ENCODE measurements at places on chromosomes 1 and 21.

DNA sequence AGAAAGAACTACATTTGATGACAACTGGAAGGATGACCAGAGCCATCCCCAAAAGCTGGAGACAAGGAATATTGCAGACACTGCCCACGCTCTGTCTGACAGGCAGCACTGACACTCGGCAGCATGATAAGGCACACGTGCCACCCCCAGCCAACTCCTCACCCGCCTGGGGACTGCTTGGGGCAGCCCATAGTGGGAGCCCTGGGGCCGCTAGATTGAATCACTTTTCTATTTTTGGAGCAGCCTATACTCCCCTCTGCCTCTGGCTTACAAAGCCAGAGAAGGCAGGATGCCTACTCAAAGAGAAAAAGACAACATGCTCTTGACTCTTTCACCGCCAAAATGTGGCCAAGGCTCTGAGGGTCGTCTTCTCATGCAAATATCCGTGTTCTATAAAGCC, 1.3 kb downstream of the SMG5 start:
- H3K27me3 ChIP-seq, result no peaks in the 10 kb centered on the region
- peak; percentile 24 for DNase-seq
- H3K36me3 ChIP-seq, result peaks cover 26% of the 10 kb centered on the region
- peaks cover 38% of the 10 kb centered on the region for H3K4me1 ChIP-seq
- H3K27ac ChIP-seq, result peak overlapping the region; percentile 80
- peak overlapping the region; percentile 83 for H3K4me3 ChIP-seq

- no peak overlapping the region for H3K27ac ChIP-seq
- H3K4me3 ChIP-seq, result no peak overlapping the region
- no peaks in the 10 kb centered on the region for H3K27me3 ChIP-seq
Measured at GRCh38 chr1:43280692-43281091, 4.7 kb downstream of the C1orf210 start.

GRCh38 chr1:8423692-8424538, 106.0 kb downstream of the SLC45A1 start:
- no peaks in the 10 kb centered on the region for H3K36me3 ChIP-seq
- peaks cover 78% of the 10 kb centered on the region for H3K4me1 ChIP-seq
- H3K27ac ChIP-seq, result peak overlapping the region; percentile 84
- no peaks in the 10 kb centered on the region for H3K27me3 ChIP-seq
- peak overlapping the region; percentile 15 for H3K4me3 ChIP-seq

DNA sequence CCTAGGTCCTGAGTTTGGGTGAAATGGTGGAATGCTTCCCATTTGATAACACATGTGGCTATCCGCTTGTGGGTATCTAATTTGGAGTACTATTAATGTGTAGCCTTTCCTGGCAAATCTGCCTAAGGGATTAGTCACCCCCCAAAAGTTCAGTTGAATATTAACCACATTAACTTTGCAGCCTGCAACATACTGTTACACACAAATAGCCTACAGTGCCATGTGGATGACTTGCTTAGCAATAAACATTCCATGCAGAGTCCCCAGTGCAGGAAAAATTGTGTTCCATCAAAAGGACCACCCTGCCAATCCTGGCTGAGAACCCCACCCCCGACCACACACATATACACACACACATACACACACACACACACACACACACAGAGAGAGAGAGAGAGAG, 303.3 kb upstream of the ESRRG start:
- H3K4me3 ChIP-seq, result no peak overlapping the region
- H3K4me1 ChIP-seq, result no peaks in the 10 kb centered on the region
- no peaks in the 10 kb centered on the region for H3K27me3 ChIP-seq
- no peak overlapping the region for H3K27ac ChIP-seq

DNA sequence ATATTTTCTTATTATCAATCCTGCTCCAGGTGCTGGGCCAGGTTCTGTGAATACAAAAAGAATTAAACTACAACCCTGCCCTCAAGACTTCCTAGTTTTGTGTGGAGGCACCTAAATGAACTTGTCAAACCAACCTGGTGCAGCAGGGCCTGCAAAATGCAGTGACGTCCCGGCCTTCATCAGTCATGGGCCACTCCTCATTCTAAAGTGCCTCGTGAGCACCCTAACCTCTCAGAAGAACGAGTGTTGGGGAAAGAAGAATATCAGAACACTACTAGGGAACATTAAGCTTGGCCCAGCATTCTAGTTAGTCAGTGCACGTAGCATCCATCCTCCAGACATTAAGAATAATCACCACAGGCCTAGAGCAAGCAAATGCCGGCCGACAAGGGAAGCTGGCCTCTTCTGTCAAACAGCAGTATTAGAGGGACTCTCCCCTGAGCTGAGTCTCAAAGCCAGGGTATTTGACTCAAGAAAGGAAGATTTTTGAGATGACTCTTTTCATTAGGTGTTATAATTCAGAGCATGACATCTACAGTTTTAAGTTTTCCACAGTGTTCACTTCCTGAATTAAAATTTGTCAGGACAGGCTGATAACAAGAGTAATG, 137.9 kb downstream of the SLC45A1 start:
- no peak for DNase-seq
- peaks cover 2% of the 10 kb centered on the region for H3K4me1 ChIP-seq
- no peak overlapping the region for H3K27ac ChIP-seq
- H3K4me3 ChIP-seq, result no peak overlapping the region
- no peaks in the 10 kb centered on the region for H3K36me3 ChIP-seq

GRCh38 chr1:76379506-76379905, 305.0 kb downstream of the ST6GALNAC3 start:
- no peak for DNase-seq
- no peaks in the 10 kb centered on the region for H3K36me3 ChIP-seq
- H3K4me3 ChIP-seq, result no peak overlapping the region
- H3K27me3 ChIP-seq, result no peaks in the 10 kb centered on the region
- H3K4me1 ChIP-seq, result no peaks in the 10 kb centered on the region

DNA sequence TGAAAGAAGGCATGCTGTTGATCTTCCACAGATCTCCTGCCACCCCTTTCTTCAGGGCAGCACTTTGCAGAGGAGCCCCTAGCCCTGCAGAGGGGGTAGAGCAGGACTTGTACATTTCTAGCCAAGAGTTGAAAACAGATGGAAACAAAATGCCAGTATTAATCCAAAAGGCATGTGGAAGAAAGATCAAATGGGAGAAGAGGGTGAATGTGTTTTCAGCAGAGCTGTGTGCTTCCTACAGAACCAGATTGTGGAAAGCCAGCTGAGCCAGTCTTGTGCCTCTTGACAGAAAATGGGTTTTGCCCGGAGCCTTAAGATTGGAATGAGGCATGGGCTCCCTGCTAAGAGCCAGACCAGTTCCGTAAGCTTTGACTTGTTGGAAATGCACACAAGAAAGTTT, 105.2 kb upstream of the TSPAN2 start:
- H3K4me3 ChIP-seq, result no peak overlapping the region
- H3K4me1 ChIP-seq, result no peaks in the 10 kb centered on the region
- H3K36me3 ChIP-seq, result no peaks in the 10 kb centered on the region
- no peak overlapping the region for H3K27ac ChIP-seq
- H3K27me3 ChIP-seq, result no peaks in the 10 kb centered on the region
- DNase-seq, result no peak

- no peaks in the 10 kb centered on the region for H3K36me3 ChIP-seq
- DNase-seq, result peak; percentile 30
- H3K4me3 ChIP-seq, result peak within 1 kb of the TSS; percentile 1
- H3K4me1 ChIP-seq, result peaks cover 18% of the 10 kb centered on the region
- peaks cover 16% of the 10 kb centered on the region for H3K27me3 ChIP-seq
Measured at GRCh38 chr21:25638660-25639550, at the start of gene JAM2. JAM2 (plus strand) TSS chr21:25639258; CDS start chr21:25639822, 564 bp downstream.

GRCh38 chr21:27841084-27841672, 874.3 kb upstream of the ADAMTS5 start:
- no peak overlapping the region for H3K4me3 ChIP-seq
- H3K27ac ChIP-seq, result no peak overlapping the region
- H3K27me3 ChIP-seq, result no peaks in the 10 kb centered on the region
- DNase-seq, result no peak
- no peaks in the 10 kb centered on the region for H3K36me3 ChIP-seq

DNA sequence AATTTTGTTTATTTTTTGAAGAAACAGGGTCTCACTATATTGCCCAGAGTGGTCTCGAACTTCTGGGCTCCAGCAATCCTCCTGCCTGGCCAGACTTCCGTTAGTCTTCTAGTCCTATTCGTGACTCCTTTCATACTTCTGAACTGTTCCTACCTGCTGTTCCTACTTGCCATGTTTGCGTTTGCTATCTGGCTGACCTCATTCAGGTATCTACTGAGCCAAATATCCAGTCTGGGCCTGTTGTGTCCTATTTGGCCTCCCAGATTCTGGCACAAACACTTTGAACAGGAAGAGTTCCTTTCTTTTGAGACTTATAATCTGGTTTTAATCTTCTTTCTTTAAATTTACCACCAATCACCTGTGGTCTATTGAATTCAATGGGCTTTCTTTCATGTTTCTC, 6.9 kb upstream of the NR1I3 start:
- no peak overlapping the region for H3K27ac ChIP-seq
- no peak for DNase-seq
- no peaks in the 10 kb centered on the region for H3K27me3 ChIP-seq
- H3K36me3 ChIP-seq, result no peaks in the 10 kb centered on the region
- no peak overlapping the region for H3K4me3 ChIP-seq

DNA sequence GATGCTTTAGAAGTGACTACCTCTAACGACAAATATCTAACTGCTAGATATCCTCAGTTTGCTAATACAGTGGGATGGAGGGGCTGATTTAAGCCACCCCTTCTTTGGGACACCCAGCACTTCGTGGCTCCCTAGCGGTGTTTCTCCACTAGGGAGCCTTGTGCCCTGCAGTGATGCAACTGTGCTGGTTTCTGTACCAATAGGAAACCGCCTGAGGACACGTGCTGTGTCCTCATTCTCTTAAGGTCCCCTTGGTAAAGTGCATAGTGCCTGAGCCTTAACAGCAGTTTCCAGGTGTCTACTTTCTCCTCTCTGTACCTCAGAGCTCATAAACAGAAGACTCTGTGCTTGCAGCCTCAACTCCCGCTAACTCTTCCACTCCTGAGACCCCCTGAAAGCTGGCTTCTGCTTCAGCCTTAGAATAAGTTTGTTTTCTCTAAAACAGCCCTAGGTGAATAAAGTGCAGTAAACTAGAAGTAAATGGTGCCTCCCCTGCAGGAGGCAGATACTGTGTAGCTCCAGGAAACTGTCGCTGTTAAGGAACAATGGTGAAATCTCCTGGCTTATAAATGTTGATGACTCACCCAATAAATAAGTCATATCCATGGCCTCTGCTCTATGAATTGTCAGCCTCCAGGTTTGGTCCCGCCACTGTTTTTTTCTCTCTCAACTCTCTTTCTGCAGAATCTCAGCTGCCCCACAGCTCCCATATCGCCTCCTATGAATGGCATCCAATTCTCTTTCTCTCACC, 130.4 kb downstream of the AK5 start:
- H3K4me1 ChIP-seq, result peaks cover 17% of the 10 kb centered on the region
- no peaks in the 10 kb centered on the region for H3K36me3 ChIP-seq

GRCh38 chr1:190474650-190475211, 2.9 kb downstream of the BRINP3 start:
- H3K27me3 ChIP-seq, result no peaks in the 10 kb centered on the region
- no peaks in the 10 kb centered on the region for H3K36me3 ChIP-seq
- no peak for DNase-seq
- H3K4me1 ChIP-seq, result no peaks in the 10 kb centered on the region

- H3K27me3 ChIP-seq, result no peaks in the 10 kb centered on the region
- peaks cover 53% of the 10 kb centered on the region for H3K4me1 ChIP-seq
- peak overlapping the region; percentile 81 for H3K27ac ChIP-seq
- H3K4me3 ChIP-seq, result peak overlapping the region; percentile 87
- no peaks in the 10 kb centered on the region for H3K36me3 ChIP-seq
Measured at GRCh38 chr1:84505493-84506001, 639 bp upstream of the SPATA1 start.

DNA sequence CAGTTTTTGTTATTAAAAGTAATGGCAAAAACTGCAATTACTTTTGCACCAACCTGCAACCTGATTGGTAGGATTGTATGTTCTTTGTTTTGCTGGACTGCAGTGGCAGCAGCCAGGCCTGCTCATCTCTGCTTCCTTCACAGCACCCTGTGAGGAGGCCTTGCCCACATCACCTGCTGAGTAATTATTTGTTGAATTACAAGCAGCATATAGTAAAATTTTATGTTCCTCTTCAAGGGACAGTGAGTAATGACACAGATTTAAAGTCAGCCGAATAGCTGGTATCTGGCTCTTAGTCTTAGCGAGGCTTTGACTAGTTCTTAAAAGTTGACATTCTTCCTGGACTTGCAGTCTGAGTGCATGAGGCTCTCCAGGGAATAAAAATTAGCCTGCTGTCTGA, 435.1 kb downstream of the PRDM2 start:
- no peak overlapping the region for H3K4me3 ChIP-seq
- H3K36me3 ChIP-seq, result no peaks in the 10 kb centered on the region
- H3K27me3 ChIP-seq, result no peaks in the 10 kb centered on the region
- DNase-seq, result no peak
- no peak overlapping the region for H3K27ac ChIP-seq
- no peaks in the 10 kb centered on the region for H3K4me1 ChIP-seq

DNA sequence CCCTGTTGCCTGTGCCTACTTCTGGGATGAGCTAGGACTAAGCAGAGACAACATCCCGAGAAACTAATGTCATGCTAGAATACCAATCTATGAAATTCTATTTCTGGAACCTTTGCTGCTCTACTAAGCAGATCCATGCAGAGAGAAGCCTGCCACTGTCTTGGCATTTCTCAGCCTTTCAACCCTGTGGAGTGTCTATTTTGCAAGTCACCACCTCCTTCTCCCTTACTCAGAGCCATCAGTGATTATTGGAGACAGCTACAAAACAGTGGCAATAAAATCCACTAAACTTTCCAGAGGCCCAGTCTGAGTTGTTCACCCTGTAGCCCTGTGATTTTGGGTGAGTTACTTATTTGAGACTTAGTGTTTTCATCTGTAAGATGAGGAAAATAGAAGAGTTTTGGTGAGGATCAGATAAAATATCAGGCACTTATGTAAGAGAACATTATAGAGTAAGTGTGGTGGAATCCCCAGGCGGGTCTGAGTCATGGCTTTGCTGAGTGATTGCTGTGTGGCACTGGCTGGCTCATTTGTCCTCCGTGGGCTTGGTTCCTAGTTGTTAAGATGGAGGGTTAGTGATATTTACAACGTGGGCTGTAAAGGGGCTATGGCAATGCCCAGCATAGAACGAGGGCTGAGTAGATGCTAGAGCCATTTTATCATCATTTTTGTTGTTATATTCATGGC, 61.1 kb downstream of the FMN2 start:
- H3K4me3 ChIP-seq, result no peak overlapping the region
- H3K36me3 ChIP-seq, result no peaks in the 10 kb centered on the region
- H3K4me1 ChIP-seq, result no peaks in the 10 kb centered on the region
- H3K27me3 ChIP-seq, result no peaks in the 10 kb centered on the region

- DNase-seq, result no peak
- H3K4me3 ChIP-seq, result no peak overlapping the region
- no peaks in the 10 kb centered on the region for H3K36me3 ChIP-seq
- no peaks in the 10 kb centered on the region for H3K4me1 ChIP-seq
Measured at GRCh38 chr1:237578540-237578939, 312.2 kb downstream of the ZP4 start.

- no peaks in the 10 kb centered on the region for H3K27me3 ChIP-seq
- no peaks in the 10 kb centered on the region for H3K4me1 ChIP-seq
- no peaks in the 10 kb centered on the region for H3K36me3 ChIP-seq
- DNase-seq, result no peak
- no peak overlapping the region for H3K4me3 ChIP-seq
Measured at GRCh38 chr1:233843525-233844204, 60.8 kb upstream of the SLC35F3 start.

All from CD4-positive, alpha-beta memory T cell (primary cell).